ENCODE measurements at places on chromosomes 2 and 18. TPM values are rescaled to one million over a fixed set of nuclear protein-coding genes. Genes with fewer than 3 reads are reported as not detected.

- H3K36me3 ChIP-seq = no peaks in the 10 kb centered on the region
- H3K4me1 ChIP-seq = peaks cover 3% of the 10 kb centered on the region
- DNase-seq = no peak
- no peak overlapping the region for H3K27ac ChIP-seq
- H3K27me3 ChIP-seq = no peaks in the 10 kb centered on the region
Measured at GRCh38 chr18:2826581-2826980, 20.2 kb upstream of the EMILIN2 start.

- H3K4me1 ChIP-seq = peaks cover 2% of the 10 kb centered on the region
- H3K27ac ChIP-seq = no peak overlapping the region
- no peaks in the 10 kb centered on the region for H3K36me3 ChIP-seq
- peaks cover 56% of the 10 kb centered on the region for H3K27me3 ChIP-seq
- H3K4me3 ChIP-seq = no peak overlapping the region
Measured at GRCh38 chr2:121839584-121839983, 84.1 kb downstream of the TSN start.

- no peak overlapping the region for H3K27ac ChIP-seq
- H3K27me3 ChIP-seq = no peaks in the 10 kb centered on the region
- peaks cover 13% of the 10 kb centered on the region for H3K4me1 ChIP-seq
- DNase-seq = no peak
- no peak overlapping the region for H3K4me3 ChIP-seq
- H3K36me3 ChIP-seq = peaks cover 13% of the 10 kb centered on the region
Measured at GRCh38 chr2:174148833-174149232, 99.5 kb downstream of the OLA1 start.

DNA sequence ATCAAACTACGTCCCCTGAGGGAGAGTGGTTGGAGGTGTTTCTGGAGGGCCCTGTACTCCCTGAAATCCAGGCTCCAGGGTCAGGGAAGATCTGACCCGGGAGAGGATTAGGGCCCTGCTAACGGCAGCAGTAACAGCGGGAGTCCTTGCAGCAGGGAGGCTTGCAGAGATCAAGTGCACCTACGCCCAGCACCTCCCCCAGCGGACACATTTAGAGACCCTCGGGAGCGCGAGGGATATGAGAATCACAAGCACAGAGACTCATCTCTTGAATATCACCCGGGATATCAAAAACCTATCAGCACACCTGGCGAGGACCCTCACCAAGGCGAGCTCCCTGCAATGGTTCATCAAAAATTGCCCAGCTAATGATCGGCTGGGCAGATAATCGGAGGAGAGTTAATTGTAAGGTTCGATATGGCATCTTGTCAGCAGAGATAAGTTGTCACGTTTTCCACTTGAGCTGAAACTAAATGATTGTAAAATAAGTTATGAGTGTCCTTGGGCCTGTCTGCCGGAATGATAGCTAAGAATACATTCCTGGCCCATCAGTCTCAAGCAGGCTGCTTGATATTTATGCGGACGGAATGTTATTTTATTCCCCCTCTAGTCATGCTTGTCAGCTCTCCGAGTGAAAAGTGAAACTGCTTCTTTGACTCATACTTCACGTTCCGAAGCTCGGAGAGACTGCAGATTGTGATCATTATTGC is 209.8 kb downstream of the GBX2 start:
- H3K27me3 ChIP-seq = peaks cover 18% of the 10 kb centered on the region
- peaks cover 3% of the 10 kb centered on the region for H3K36me3 ChIP-seq
- peaks cover 8% of the 10 kb centered on the region for H3K4me1 ChIP-seq
- H3K4me3 ChIP-seq = no peak overlapping the region

DNA sequence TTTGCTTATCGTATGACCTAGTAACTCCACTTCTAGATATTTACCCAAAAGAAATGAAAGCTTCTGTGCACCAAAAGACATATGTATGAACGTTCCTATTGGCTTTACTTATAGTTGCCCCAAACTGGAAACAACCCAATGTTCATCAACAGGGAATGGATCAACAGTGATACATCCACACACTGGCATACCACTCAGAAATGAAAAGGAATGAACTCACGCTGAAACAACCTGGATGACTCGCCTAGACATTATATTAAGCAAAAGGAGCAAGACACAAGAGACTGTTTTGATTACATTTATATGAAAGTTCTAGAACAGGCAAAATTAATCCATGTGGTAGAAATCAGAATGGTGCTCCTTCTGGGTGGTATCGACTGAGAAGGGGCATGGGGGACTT is 18.9 kb downstream of the ADRA2B start:
- DNase-seq = no peak
- no peak overlapping the region for H3K27ac ChIP-seq
- H3K4me3 ChIP-seq = no peak overlapping the region
- H3K36me3 ChIP-seq = no peaks in the 10 kb centered on the region

DNA sequence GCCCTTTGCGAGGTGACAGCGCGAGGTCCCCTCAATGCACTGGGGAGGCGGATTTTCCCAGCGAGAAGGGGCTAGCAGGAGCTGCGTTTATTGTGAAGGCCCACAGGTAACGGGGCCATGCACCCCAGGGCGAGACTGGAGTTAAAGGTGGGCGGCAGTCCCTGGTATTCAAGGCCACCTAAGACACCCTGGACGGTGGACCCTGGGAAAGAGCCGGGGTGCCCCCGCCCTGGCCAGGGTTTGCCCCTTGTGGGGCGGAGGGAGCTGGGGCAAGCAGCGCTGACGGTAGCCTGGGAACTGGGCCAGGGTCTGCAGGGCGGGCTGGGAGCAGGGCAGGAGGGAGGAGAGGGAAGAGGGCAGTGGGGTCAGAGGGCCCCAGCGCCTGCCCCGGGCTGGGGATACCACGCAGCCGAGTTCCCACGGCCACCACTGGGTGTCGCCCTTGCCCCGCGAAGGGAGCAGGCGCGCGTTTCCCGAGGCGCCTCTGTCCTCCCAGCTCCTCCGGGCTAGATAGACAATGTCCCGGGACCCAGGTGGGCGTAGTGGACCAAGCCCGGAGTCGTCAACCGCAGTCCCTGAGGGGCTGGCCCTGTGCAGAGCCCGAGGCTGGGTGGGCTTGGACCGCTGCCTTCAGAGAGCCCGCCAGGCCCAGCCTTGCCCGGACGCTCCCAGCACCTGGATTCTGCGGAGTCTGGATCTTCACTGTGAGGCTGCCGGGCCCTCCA is 80.2 kb downstream of the SMAD4 start:
- peaks cover 3% of the 10 kb centered on the region for H3K36me3 ChIP-seq
- peaks cover 13% of the 10 kb centered on the region for H3K4me1 ChIP-seq
- DNase-seq = peak; percentile 65
- H3K27me3 ChIP-seq = peaks cover 9% of the 10 kb centered on the region
- no peak overlapping the region for H3K4me3 ChIP-seq

GRCh38 chr2:8571792-8572499 is 109.9 kb upstream of the ID2 start:
- H3K27me3 ChIP-seq = peaks cover 5% of the 10 kb centered on the region
- no peak for DNase-seq
- H3K4me1 ChIP-seq = peaks cover 31% of the 10 kb centered on the region

DNA sequence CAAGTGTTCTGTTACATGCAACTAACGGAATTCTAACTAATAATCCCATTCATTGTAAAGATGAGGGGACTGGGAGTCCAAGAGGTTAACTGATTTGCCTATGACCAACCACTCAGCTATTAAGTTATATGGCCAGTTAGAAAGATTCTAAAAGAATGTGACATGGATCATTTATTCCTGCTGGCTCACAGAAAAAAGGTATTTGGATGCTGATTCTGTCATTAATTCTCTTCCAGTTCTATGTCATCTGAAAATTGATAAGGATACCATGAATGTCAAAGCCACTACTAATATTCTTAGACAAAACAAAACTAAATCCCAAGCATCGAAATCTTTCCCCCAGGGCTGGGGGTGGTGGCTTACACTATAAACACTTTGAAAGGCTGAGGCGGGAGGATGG is 41.2 kb upstream of the GORASP2 start:
- H3K27ac ChIP-seq = no peak overlapping the region
- no peak overlapping the region for H3K4me3 ChIP-seq
- H3K4me1 ChIP-seq = no peaks in the 10 kb centered on the region
- peaks cover 13% of the 10 kb centered on the region for H3K27me3 ChIP-seq
- no peaks in the 10 kb centered on the region for H3K36me3 ChIP-seq

- H3K4me3 ChIP-seq = no peak overlapping the region
- H3K4me1 ChIP-seq = no peaks in the 10 kb centered on the region
- no peaks in the 10 kb centered on the region for H3K27me3 ChIP-seq
- no peak for DNase-seq
- no peak overlapping the region for H3K27ac ChIP-seq
Measured at GRCh38 chr2:187224989-187225388, 223.1 kb downstream of the CALCRL start.

- no peak overlapping the region for H3K27ac ChIP-seq
- peaks cover 6% of the 10 kb centered on the region for H3K4me1 ChIP-seq
- no peak for DNase-seq
- H3K27me3 ChIP-seq = no peaks in the 10 kb centered on the region
- H3K36me3 ChIP-seq = peaks cover 2% of the 10 kb centered on the region
- no peak overlapping the region for H3K4me3 ChIP-seq
Measured at GRCh38 chr2:11903085-11903606, 156.7 kb downstream of the LPIN1 start.

DNA sequence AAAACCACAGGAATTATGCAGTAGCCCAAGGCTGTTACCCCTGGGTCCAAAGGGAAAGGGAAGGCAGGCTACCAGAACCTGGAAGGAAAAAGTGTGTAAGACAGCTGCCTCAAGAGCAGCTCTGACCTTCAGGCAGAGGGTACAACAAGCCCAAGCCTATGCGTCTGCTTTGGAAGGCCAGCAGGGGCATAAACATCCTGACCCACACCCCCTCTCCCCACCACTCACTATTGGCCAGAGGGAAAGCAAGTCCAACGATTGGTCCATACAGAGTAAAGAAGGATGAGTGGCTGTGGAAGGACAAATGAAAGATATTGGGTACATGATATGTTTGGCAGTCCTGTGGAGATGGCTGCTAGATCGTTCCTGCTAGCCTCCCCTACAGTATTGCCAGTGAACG is 227.6 kb upstream of the HNRNPA3 start:
- no peak overlapping the region for H3K27ac ChIP-seq
- H3K27me3 ChIP-seq = peaks cover 44% of the 10 kb centered on the region
- DNase-seq = no peak
- H3K36me3 ChIP-seq = no peaks in the 10 kb centered on the region
- no peak overlapping the region for H3K4me3 ChIP-seq

GRCh38 chr2:238202326-238203093 is 985 bp downstream of the ILKAP start:
- no peak for DNase-seq
- no peaks in the 10 kb centered on the region for H3K27me3 ChIP-seq

DNA sequence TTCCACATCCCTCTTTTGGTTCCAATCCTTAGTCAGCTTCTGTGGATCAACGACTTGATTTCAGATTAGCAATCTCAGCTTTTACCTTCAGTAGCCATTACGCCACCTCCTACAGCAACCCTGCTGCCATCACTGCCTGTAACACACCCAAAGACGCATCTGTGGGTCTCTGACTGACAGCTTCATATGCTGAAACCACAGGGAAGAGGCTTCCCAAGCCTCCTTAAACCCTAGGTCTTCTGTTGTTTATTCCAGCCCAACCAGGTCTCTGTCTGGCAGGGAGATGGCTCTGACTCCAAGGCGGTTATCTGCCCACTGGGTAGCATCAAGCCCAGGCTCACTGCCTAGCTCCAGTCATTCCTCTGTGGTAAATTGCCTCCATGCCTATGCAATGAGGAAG is 28.6 kb upstream of the TRIB2 start:
- H3K36me3 ChIP-seq = peaks cover 2% of the 10 kb centered on the region
- no peak for DNase-seq
- H3K4me1 ChIP-seq = peaks cover 9% of the 10 kb centered on the region
- H3K27me3 ChIP-seq = no peaks in the 10 kb centered on the region
- H3K27ac ChIP-seq = no peak overlapping the region

DNA sequence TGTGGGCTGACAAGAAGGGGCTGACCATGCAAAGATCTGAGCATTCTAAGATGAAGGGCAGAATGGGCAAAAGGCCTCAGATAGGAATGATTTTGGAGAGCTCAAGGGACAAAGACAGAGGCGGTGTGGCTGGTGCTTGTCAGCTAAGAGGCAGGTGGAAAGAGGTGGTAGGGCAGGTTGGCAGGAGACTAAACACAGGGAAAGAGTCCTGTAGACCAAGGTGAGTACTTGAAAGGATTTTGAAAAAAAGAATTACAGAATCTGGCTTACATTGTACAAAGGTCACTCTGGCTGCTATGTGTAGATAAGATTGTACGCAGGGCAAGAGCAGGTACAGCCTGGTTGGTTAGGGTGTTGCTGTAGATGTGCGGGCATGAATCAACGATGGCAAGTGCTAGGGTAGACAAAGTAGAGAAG is 50.6 kb downstream of the STK39 start:
- no peak for DNase-seq
- peak overlapping the region; percentile 60 for H3K27ac ChIP-seq
- peaks cover 48% of the 10 kb centered on the region for H3K4me1 ChIP-seq
- no peaks in the 10 kb centered on the region for H3K36me3 ChIP-seq
- no peaks in the 10 kb centered on the region for H3K27me3 ChIP-seq
- H3K4me3 ChIP-seq = no peak overlapping the region

GRCh38 chr2:221264318-221264717 is 307.8 kb downstream of the EPHA4 start:
- no peak for DNase-seq
- no peaks in the 10 kb centered on the region for H3K4me1 ChIP-seq
- H3K4me3 ChIP-seq = no peak overlapping the region
- H3K27me3 ChIP-seq = peaks cover 6% of the 10 kb centered on the region
- H3K36me3 ChIP-seq = no peaks in the 10 kb centered on the region
- H3K27ac ChIP-seq = no peak overlapping the region

DNA sequence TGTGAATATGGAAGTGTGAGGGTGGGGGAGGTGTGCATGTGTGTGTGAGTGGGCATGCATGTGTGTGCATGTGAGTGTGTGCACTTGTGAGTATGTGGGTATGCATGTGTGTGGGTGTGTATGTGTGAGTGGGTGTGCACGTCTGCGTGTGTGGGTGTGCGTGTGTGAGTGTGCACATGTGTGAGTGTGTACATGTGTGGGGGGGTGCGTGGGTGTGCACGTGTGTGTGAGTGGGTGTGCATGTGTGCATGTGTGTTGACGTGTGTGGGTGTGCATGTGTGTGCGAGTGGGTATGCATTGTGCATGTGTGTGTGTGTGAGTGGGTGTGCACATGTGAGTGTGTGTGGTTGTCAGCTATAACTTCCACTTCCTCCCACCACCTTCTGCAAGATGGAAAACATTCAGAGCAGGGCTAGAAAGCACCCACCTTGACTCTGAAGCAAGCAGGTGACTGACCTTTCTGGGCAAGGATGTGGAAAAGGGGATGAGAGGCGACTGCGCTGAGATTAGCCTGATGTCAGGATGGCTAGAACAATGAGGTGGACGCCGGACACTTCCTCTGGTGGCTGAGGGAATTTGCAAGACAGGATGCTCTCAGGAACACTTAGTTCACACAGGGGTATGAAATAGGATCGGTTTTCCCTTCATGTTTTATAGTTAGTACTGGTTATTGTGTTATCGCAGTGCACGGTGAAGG is 103.6 kb downstream of the ACKR3 start:
- H3K36me3 ChIP-seq = peaks cover 2% of the 10 kb centered on the region
- H3K4me1 ChIP-seq = no peaks in the 10 kb centered on the region
- H3K27me3 ChIP-seq = peaks cover 60% of the 10 kb centered on the region
- no peak overlapping the region for H3K4me3 ChIP-seq
- H3K27ac ChIP-seq = no peak overlapping the region

Gene HOXD3
- not detected for total RNA-seq

Gene SIX2
- not detected for total RNA-seq

Gene CENPA
- 0.50 TPM for total RNA-seq

Gene ABCB11
- not detected for total RNA-seq

Gene MRPS5
- total RNA-seq = 30.1 TPM

Gene ANKRD53
- 0.80 TPM for total RNA-seq

Gene ANKRD62
- not detected for total RNA-seq

Gene TGFA
- total RNA-seq = 3.8 TPM

Gene TMEM127
- total RNA-seq = 44.8 TPM

Gene MROH2A
- not detected for total RNA-seq

Gene NR4A2
- total RNA-seq = 213 TPM

Gene PPP1R1C
- total RNA-seq = not detected

Gene UGT1A5
- not detected for total RNA-seq

Gene CLEC4F
- total RNA-seq = 0.15 TPM

Gene PSMA8
- 0.52 TPM for total RNA-seq

Gene NEU2
- not detected for total RNA-seq

Measured in T-helper 17 cell (primary cell).